ENCODE measurements at places on chromosomes 13 and 19. TPM values are rescaled to one million over a fixed set of nuclear protein-coding genes. Genes with fewer than 3 reads are reported as not detected.

GRCh38 chr19:52397310-52398080 lies at the start of gene ZNF528:
Gene ZNF528 (plus strand): TSS chr19:52397849. CDS start chr19:52402014, 4,165 bp downstream.
- peak; percentile 83 for DNase-seq

GRCh38 chr19:10226376-10227025 lies 4.6 kb downstream of the S1PR2 start:
- DNase-seq: no peak

- DNase-seq: peak; percentile 29
These were observed 651 bp downstream of the GAPDHS start for GRCh38 chr19:35533822-35534392.

GRCh38 chr13:41680900-41681299 lies 223.6 kb downstream of the RGCC start:
- DNase-seq: no peak

GRCh38 chr19:29914933-29915332 lies 27.1 kb upstream of the URI1 start:
- DNase-seq: no peak

The TNNI3 gene
- 143 TPM for polyA plus RNA-seq

The IFNL4 gene
- not detected for polyA plus RNA-seq

GRCh38 chr19:16283210-16284061 lies 41.2 kb upstream of the KLF2 start:
- DNase-seq: no peak

The ZNF91 gene
- polyA plus RNA-seq: 4.4 TPM

- DNase-seq: peak; percentile 66
These were observed 15.3 kb downstream of the CDX2 start for GRCh38 chr13:27953676-27954405.

DNA sequence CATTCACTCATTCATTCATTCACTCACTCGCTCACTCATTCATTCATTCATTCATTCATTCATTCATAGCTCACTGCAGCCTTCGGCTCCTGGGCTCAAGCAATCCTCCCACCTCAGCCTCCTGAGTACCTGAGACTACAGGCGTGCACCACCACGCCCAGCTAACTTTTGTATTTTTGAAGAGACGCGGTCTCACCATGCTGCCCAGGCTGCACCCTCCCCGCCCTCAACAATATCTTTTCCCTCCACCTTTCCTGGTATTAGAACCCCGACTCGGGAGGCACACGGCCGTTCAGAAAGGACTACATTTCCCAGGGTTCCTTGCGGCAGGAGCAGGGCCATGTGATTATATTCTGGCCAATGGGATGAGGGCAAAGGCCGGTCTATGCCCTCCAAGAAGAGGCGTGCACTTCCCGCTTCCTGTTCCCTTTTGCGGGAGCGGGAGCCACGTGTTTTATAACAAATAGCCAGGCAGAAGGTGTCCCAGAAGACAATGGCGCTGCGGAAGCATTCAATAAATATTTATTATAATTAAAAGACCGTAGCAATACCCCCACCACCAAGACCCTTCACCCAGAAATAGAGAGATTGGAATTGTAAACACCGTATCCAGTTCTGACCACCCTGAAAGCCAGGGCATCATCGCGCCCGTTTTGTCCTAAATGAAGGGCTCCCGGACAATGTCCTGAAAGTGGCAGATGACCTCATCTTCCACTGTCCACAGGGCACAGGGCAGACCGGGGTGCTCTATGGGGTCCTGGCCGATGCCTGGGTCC lies 15.9 kb downstream of the TICAM1 start:
- DNase-seq: peak; percentile 99

The ZNF816 gene
- 8.6 TPM for polyA plus RNA-seq

GRCh38 chr13:98018293-98018692 lies 64.8 kb downstream of the IPO5 start:
- DNase-seq: no peak

GRCh38 chr19:1668486-1669270 lies 16.3 kb upstream of the TCF3 start:
- no peak for DNase-seq

The SCN1B gene
- 1.2 TPM for polyA plus RNA-seq

DNA sequence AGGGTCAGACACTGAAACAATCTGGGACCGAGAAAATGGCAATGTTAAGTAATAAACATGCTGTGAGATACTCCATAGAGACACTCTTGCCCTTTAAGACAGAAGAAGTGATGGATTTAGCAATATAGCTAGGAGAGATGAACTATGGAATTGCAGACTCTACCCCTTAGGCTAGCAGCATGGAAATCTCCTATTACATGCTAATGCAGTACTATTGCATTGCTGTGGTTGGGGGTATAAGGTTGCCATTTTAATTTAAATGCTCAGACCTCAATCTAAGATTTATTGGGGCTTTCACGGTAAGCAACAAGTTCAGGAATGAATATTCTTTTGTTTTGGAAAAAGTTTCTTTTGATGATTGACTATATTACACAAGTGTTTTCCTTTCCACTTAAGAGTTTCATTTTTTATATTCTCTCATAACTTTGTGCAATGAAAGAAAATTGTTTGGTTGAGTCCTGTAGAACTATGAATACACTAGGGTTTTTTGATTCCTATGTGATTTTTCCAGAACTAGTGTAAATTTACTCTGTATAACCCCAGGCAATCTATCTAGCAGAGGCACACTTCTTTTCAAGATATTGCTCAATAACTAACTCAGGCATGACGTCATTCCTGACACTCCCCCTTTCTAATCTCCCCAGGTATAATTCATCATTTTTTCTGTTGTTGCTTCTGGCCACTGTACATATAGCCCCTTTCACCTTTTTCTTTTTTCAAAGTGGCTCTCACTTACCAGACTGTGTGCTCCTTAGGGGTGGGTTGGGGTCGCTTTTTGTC lies 394.7 kb upstream of the KLF12 start:
- DNase-seq: peak; percentile 3

DNA sequence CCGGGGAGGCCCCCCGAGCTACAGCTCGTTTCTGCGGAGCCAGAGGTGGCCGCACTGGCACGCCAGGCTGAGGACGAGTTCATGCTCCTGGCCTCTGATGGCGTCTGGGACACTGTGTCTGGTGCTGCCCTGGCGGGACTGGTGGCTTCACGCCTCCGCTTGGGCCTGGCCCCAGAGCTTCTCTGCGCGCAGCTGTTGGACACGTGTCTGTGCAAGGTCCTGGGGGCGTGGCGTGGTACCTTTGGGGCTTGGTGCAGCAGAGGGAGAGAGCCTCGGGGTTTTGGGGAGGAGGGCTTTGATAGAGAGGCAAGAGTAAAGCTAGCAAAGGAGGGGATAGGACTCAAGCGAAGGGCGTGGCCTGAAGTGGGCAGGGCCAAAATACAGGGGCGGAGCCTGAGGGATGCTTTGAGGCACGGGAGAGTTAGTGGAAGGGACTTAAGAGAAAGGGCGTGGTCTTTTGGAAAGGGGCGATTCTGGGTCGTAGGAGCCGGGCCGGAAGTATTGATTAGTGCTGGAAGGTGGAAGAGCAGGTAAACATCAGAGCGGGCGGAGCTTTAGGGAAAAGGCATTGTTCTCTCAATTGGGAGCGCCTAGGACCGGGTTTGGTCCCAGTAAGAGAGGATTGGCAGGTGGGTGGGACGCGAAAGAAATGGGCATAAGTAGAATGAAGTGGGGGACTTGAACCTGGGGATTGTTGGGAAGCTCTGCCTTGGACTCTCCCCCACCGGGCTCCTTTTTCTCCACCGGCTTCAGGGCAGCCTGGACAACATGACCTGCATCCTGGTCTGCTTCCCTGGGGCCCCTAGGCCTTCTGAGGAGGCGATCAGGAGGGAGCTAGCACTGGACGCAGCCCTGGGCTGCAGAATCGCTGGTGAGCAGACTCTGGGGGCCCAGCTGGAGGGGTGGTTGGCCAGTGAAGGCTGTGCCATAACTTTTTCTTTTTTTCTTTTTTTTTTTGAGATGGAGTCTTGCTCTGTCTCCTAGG lies 1.2 kb downstream of the PPM1N start:
- peak; percentile 75 for DNase-seq

- no peak for DNase-seq
These were observed 2.6 kb upstream of the JUNB start for GRCh38 chr19:12788682-12789097.

GRCh38 chr19:31501427-31502195 lies 152.4 kb upstream of the TSHZ3 start:
- DNase-seq: no peak

The YIF1B gene
- 617 TPM for polyA plus RNA-seq

DNA sequence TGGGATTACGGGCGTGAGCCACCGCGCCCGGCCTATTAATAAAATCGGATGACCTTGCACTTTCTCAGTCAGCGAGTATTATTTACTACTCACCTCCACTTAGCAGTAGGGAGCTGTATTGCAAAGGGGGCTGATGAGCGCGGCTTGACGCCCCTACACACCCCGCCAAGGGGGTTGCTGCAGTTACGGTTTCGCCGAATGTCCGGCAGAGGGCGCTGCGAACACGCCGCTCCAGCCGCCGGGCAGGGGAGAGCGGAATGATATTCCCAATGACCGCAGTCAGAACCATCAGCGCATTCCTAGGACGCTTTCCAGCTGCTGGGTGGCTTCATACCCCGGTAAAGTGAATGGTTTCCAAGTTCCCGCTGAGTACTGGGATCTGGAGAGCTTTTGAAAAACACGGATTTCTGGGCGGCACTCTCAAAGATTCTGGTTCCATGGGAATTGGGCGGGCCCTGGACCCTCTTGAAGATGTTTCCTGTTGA lies 30.0 kb upstream of the TPT1 start:
- peak; percentile 76 for DNase-seq

DNA sequence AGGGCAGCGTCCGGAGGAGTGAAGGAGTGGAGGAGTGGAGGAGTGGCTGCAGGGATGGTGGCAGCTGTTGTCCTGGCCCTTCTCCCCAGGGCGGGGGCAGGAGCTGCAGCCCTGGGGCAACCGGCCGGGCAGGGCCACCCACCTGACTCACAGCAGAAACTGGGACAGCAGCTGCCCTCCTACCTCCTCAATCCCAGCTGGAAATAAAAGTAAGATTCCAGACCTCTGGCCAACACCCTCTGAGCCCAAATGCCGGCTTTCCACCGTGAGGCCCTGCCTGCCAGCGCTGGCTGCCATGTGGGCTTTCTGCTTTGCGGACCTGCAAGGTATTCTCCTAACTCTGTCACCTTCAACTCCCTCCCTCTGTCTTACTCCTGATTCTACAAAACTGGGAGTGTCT lies 3.3 kb upstream of the CLPP start:
- DNase-seq: no peak

DNA sequence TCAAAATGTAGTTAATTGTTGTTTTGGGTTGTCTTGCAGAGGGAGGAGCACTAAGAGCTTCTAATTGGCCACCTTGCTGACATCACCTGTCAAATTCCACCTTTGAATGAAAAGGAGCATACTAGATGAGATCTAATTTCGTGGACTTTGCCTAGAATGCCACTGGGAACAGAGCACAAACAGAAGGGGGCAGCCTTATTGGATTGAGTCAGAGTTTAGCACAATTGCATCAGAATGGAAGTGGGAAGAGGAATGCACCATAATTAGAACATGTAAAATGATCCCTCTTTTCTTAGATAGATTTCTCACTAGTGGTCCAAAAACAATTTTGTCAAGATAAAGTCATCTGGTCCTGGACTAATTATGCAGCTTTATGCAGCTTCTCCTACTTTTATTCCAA lies 1552.2 kb downstream of the PCDH9 start:
- no peak for DNase-seq

DNA sequence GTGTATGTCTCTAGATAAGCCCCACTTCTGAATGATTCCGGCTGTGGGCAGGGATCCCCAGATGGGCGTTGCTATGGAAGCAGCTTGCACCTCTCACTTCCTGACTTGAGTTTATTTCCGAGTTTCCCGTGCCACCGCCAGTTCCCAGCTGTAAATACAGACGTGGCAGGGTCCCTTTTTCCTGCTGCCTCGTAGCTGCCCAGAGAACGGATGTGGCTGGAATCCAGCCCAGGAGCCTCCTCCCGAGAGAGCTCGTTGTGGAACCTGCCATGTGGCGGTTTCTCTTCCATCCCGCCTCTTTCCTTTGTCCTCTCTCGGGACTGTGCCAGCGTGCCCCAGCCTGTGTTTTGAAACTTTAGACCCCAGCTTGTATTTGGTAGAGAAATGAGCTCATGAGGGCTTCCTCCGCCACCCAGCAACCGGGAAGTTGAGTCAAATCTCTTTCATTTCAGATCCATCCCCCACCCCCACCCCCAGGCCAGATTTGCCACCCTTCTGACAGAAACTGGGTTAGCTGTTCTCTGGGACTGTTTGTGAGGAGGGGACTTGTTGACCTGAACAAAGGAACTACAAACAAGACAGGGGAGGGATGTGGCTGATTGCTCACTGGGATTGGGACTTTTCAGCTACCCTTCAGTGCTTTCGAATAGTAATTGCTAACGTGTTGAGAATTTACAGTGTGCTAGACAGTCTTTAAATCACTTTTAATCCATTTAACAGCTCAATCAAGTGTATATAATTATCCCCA lies 96.6 kb downstream of the SIPA1L3 start:
- no peak for DNase-seq

The C19orf81 gene
- 35.9 TPM for polyA plus RNA-seq

The ZNF506 gene
- polyA plus RNA-seq: not detected

- DNase-seq: no peak
These were observed 153.9 kb downstream of the MIPEP start for GRCh38 chr13:23735329-23735728.

The TEX26 gene
- not detected for polyA plus RNA-seq

The SULT2A1 gene
- polyA plus RNA-seq: not detected

All from K562 (cell line).